ENCODE measurements at places on chromosomes 7 and 10.
A peak's percentile ranks its signal among the peaks of the same experiment; 100 is the strongest.

GRCh38 chr10:122725768-122726167 is 26.1 kb upstream of the C10orf120 start:
- no peak for DNase-seq

GRCh38 chr7:121352323-121352722 is 23.5 kb downstream of the WNT16 start:
- no peak for DNase-seq

DNA sequence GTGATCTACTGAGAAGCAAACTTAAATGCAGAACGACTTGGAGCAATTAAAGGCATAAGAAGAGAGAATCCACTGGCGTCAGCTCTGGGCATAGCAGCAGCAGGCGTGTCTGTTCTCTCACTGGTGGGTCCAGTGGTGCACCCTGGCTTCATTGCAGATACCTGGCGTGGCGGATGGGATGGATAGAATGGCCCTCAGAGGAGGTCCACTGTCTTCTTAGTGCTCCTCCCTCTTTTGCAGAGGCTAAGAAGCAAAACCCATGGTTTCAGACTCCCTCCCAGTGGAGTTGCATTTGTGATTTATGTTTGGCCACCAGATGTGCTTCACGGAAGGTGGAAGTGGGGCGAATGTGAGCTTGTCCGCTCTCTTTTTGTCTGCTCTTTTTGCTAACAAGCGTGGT is 28.4 kb upstream of the PRKAG2 start:
- DNase-seq: no peak

- no peak for DNase-seq
Observed at GRCh38 chr10:8174762-8175161, 120.3 kb downstream of the GATA3 start.

DNA sequence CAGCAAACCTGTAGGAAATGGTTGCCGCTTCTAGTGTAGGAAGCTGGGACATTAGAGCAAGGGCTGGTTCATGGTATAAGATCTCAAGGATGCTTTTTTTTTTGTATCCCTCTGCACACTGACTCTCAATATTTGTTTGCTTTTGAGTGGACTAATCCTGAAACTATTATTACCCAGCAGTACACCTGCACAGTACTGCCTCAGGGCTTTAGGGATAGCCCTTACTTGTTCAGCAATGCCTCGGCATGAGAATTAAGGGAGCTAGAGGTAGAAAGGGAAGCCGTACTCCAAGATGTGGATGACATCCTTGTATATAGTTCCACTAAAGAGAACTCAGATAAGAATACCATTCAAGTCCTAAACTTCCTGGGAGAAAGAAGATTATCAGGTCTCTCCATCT is 70.5 kb downstream of the COPG2 start:
- no peak for DNase-seq

DNA sequence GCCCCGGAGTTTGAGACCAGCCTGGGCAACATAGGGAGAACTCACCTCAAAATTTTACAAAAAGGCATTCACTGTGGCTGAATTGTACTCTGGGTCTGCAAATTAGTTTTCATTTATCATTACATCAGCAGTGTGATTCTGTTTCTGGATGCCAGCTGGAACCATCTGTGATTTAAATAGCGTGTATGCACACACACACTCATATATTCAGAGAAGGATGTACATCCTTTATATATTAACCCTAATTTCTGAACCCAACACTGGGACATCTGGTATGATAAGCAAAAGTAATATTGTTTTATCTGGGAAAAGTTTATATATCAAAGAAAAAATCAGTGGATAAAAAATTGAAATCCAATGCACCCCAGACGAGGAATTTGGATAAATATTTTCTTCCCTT is 33.8 kb upstream of the LYZL1 start:
- DNase-seq: no peak

- DNase-seq: no peak
Observed at GRCh38 chr10:124042656-124043309, 50.6 kb downstream of the CHST15 start.

- DNase-seq: no peak
Observed at GRCh38 chr10:59513558-59513957, 151.2 kb upstream of the FAM13C start.

DNA sequence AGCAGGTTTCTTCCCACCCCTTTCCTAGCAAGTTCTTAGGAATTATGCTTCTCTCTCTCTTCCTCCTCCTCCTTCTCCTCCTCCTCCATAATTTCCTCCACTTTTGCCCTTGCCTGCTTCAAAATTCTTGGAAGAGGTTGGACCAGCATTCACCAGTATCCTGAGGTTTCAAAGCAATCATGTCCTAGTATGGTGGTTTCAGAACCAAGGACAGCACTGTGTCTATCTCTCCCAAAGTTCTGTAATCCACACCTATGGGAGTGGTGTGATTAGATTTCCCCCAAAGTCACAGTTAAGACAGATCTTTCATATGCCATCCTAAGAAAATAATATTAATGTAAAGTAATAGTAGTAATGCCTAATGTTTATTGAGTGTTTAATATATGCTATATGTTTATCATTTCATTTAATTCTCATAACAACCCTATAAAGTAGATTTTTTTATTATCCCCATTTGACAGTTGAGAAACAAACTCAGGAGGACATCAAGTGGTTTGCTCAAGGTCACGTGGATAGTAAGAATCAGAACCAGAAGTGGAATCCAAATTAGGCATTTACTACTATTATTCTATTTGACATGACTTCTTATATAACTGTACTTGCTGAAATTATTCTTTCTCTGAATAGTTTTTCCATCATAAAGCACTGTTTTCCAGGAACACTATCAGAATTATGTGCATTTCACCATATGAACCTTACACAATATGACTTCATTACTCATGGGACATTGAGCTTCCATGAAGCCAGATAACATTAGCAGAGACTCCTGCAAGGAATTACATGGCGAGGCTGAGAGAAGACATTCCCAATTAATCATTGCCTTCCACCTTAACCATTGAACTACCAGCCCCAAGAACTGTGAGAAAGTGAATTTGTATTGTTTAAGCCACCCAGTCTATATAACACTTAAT is 91.4 kb downstream of the IPMK start:
- DNase-seq: no peak

DNA sequence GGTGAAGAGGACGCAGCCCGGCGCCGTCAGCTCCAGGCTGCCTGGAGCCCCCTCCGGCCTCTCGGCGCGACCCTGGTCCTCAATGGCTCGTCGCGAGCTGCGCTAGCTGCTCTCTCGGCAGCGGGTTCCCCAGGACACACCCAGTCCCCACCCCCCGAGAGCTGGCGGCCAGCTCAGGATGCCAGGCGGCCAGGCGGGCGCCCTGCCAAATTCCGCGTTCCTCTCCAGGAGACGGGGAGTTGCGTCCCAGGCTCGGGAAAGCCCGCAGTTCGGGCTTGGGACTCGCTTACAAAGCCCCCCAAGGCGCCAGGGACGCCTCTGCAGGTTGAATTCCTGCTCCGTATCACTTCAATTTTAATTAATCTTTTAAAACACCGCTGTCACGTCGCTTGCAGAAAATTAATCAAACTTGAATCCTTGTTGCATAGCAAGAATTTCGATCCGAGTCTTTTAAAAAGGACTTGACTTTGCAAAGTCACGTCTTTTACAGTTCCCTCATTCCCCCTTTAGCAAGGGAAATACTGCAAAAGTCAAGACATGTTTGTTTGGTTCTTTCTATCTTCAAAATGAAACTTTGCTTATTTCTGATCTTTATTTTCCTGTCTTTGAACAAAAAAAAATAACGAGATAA is 28.2 kb downstream of the SKIDA1 start:
- DNase-seq: peak; percentile 95

- peak; percentile 91 for DNase-seq
Observed at GRCh38 chr7:99040104-99040958, 103.6 kb downstream of the SMURF1 start.

DNA sequence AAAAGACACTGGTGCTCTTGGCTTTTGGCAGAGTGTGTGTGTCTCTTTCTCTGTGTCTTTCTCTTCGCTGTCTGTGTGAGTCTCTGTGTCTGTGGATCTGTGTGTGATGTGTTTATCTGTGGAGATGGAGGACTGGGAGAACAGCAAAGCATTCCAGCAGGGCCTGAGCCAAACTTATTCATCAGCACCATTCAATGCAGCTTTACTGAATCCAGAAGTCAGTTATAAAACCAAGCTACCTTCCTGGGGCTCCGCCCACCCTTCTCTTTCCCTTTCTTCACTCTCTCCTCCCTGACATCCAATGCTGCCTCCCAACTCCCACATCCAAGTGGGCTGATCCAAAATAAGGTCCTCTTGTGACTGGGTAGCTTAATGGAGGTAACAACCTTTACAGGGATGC is 3.9 kb downstream of the SGMS1 start:
- no peak for DNase-seq
